ENCODE measurements at places on chromosomes 4 and X. TPM values are rescaled to one million over a fixed set of nuclear protein-coding genes. Genes with fewer than 3 reads are reported as not detected.

The ATP6AP2 gene
- 82.5 TPM for total RNA-seq

The PAGE1 gene
- not detected for total RNA-seq

The IL1RAPL1 gene
- 4.1 TPM for total RNA-seq

The TLR2 gene
- total RNA-seq, result 4.8 TPM

The BANK1 gene
- 0.51 TPM for total RNA-seq

The FNIP2 gene
- total RNA-seq, result 56.0 TPM

The IL2RG gene
- total RNA-seq, result 0.41 TPM

The PPP4R3C gene
- not detected for total RNA-seq

The PLA2G12A gene
- total RNA-seq, result 54.7 TPM

The ARR3 gene
- not detected for total RNA-seq

The GYPE gene
- total RNA-seq, result not detected

The DGKK gene
- total RNA-seq, result 1.2 TPM

The SRPX gene
- 1.8 TPM for total RNA-seq

The TCP11X2 gene
- 4.7 TPM for total RNA-seq

The TEX13C gene
- not detected for total RNA-seq

The SHISA3 gene
- total RNA-seq, result 0.40 TPM

The CFAP299 gene
- 0.93 TPM for total RNA-seq

The STPG2 gene
- total RNA-seq, result 1.1 TPM

The JCHAIN gene
- total RNA-seq, result not detected

The TMEM47 gene
- total RNA-seq, result 19.1 TPM

The DUX4 gene
- not detected for total RNA-seq

The P2RY4 gene
- not detected for total RNA-seq

The RAB33A gene
- 0.87 TPM for total RNA-seq

The PTPN13 gene
- 63.1 TPM for total RNA-seq

The EXOC1 gene
- 29.1 TPM for total RNA-seq

The ADH1B gene
- total RNA-seq, result 0.29 TPM

The HSD17B13 gene
- total RNA-seq, result 0.31 TPM

The DMP1 gene
- total RNA-seq, result not detected

The TMEM271 gene
- total RNA-seq, result not detected

The CYSLTR1 gene
- not detected for total RNA-seq

The ARX gene
- total RNA-seq, result 5.8 TPM

The STK32B gene
- total RNA-seq, result 0.36 TPM

The FOXR2 gene
- total RNA-seq, result not detected

The PPEF2 gene
- total RNA-seq, result not detected

Measured in progenitor cell of endocrine pancreas (in vitro differentiated cells).